Activated CD4-positive, alpha-beta T cell treated with anti-CD3 and anti-CD28 coated beads, Interleukin-2, amount 10 ng/mL, durations not matched to agents 24 days and 14 days (primary cell): ENCODE measurements at places on chromosomes 13 and 19.

GRCh38 chr13:110126391-110126961 is 180.5 kb downstream of the COL4A1 start:
- no peaks in the 10 kb centered on the region for H3K4me1 ChIP-seq
- H3K27ac ChIP-seq, result no peak overlapping the region
- no peaks in the 10 kb centered on the region for H3K36me3 ChIP-seq
- no peak for DNase-seq
- H3K4me3 ChIP-seq, result no peak overlapping the region

GRCh38 chr13:60584976-60585375 is 188.0 kb downstream of the TDRD3 start:
- no peak overlapping the region for H3K27ac ChIP-seq
- H3K4me1 ChIP-seq, result peaks cover 6% of the 10 kb centered on the region
- DNase-seq, result no peak
- no peaks in the 10 kb centered on the region for H3K36me3 ChIP-seq
- H3K4me3 ChIP-seq, result no peak overlapping the region

DNA sequence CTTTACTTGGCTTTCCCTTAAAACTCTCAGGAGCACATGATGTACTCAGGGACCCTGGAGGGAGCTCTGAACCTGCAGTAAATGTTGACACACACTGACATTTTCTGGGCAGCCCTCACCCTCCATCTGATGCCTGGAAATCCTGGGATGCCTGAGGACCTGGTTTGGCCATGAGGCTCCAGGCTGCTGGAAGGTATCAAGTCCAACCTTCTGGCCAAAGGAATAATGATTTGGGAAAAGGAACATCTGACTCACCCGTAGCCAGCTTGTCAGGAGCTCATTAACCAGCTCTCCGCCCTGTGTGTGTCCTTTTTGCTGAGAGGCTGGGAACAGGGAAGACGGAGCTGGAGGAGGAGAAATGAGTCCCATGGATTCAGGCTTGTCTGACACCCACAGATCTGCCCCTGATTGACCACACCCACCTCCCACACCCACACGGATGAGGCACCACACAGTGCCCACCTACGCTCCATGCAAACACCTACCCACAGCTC is 10.3 kb downstream of the ZNF558 start:
- H3K4me1 ChIP-seq, result peaks cover 2% of the 10 kb centered on the region
- peaks cover 87% of the 10 kb centered on the region for H3K36me3 ChIP-seq
- no peak overlapping the region for H3K4me3 ChIP-seq
- no peaks in the 10 kb centered on the region for H3K27me3 ChIP-seq
- no peak for DNase-seq
- no peak overlapping the region for H3K27ac ChIP-seq

- H3K27ac ChIP-seq, result no peak overlapping the region
- DNase-seq, result no peak
- H3K4me1 ChIP-seq, result no peaks in the 10 kb centered on the region
- no peaks in the 10 kb centered on the region for H3K36me3 ChIP-seq
Measured at GRCh38 chr19:29098863-29099481, 114.0 kb downstream of the UQCRFS1 start.

DNA sequence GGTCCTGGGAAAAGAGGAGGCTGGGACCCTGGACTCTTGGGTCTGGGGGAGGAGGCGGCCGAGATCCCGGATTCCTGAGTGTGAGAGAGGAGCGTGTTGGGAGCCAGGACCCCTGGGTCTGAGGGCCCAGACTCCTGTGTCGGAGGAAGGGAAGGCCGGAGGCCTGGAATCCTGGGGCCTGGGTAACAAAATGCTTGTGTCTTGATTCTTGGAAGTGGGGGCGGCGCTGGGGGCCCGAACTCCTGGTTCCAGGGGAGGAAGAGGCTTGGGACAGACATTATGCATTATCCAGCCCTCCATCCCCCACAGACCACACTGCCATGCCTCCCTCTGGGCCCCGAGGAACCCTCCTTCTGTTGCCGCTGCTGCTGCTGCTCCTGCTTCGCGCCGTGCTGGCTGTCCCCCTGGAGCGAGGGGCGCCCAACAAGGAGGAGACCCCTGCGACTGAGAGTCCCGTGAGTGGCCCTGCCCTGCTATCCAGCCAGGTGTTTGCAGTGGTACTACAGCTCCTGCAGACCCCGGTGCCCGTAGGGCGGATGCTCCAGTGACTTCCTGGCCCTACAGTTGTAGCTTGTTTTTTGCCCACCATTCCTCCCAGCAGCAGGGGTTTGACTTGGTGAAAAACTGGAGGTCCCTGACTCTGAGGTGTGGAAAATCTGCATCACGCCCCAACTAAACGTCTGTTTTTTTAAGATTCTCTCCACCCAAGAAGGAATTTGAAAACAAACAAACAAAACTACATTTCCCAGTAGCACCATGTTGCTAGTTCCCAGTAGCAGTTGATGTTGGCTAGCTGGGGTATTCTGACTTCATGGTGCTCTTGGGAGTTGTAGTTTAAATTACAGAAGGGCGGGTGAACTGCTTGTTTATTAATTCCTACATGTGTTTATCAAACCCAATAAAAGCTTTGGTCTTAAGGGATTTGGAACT is 630 bp downstream of the NUCB1 start:
- peak overlapping the region; percentile 95 for H3K27ac ChIP-seq
- H3K4me1 ChIP-seq, result peaks cover 28% of the 10 kb centered on the region
- H3K4me3 ChIP-seq, result peak overlapping the region; percentile 98
- peak; percentile 80 for DNase-seq
- H3K27me3 ChIP-seq, result no peaks in the 10 kb centered on the region

GRCh38 chr19:38374332-38375097 is at the start of gene PSMD8:
PSMD8 (plus strand) TSS chr19:38374571; CDS start chr19:38374602, 31 bp downstream.
- peaks cover under 1% of the 10 kb centered on the region for H3K27me3 ChIP-seq
- peaks cover 28% of the 10 kb centered on the region for H3K36me3 ChIP-seq
- H3K4me3 ChIP-seq, result peak within 1 kb of the TSS; percentile 100
- H3K27ac ChIP-seq, result peak within 1 kb of the TSS; percentile 98

GRCh38 chr13:33227927-33228647 is 57.5 kb downstream of the STARD13 start:
- H3K4me1 ChIP-seq, result peaks cover 8% of the 10 kb centered on the region
- DNase-seq, result no peak
- no peak overlapping the region for H3K27ac ChIP-seq
- H3K4me3 ChIP-seq, result no peak overlapping the region

GRCh38 chr19:52533901-52534300 is 6.4 kb downstream of the ZNF808 start:
- H3K4me3 ChIP-seq, result no peak overlapping the region
- no peak overlapping the region for H3K27ac ChIP-seq
- peaks cover 66% of the 10 kb centered on the region for H3K36me3 ChIP-seq
- no peak for DNase-seq
- peaks cover 22% of the 10 kb centered on the region for H3K4me1 ChIP-seq
- H3K27me3 ChIP-seq, result no peaks in the 10 kb centered on the region

- H3K27me3 ChIP-seq, result no peaks in the 10 kb centered on the region
- no peaks in the 10 kb centered on the region for H3K36me3 ChIP-seq
- H3K4me3 ChIP-seq, result no peak overlapping the region
- no peak for DNase-seq
- no peak overlapping the region for H3K27ac ChIP-seq
Measured at GRCh38 chr13:107847406-107847805, 367.9 kb downstream of the LIG4 start.

DNA sequence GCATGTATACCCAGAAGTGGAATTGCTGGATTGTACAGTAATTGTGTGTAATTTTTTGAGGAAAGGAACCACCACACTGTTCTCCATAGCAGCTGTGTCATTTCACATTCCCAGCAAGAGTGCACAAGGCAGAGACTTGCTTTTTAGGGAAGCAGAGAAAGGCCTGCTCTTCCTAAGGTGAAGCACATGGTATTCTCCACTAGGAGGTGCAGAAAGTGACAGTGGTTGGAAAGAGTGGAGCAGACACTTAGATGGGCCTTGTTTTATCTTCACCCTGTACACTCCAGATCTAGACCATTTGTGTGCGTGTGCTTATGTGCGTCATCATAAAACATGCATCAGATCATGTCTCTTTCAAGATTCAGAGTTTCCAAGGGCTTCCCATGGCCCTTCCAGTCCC is 35.0 kb downstream of the FAM124A start:
- no peaks in the 10 kb centered on the region for H3K27me3 ChIP-seq
- no peak for DNase-seq
- H3K4me3 ChIP-seq, result no peak overlapping the region
- no peak overlapping the region for H3K27ac ChIP-seq
- H3K4me1 ChIP-seq, result no peaks in the 10 kb centered on the region
- no peaks in the 10 kb centered on the region for H3K36me3 ChIP-seq

DNA sequence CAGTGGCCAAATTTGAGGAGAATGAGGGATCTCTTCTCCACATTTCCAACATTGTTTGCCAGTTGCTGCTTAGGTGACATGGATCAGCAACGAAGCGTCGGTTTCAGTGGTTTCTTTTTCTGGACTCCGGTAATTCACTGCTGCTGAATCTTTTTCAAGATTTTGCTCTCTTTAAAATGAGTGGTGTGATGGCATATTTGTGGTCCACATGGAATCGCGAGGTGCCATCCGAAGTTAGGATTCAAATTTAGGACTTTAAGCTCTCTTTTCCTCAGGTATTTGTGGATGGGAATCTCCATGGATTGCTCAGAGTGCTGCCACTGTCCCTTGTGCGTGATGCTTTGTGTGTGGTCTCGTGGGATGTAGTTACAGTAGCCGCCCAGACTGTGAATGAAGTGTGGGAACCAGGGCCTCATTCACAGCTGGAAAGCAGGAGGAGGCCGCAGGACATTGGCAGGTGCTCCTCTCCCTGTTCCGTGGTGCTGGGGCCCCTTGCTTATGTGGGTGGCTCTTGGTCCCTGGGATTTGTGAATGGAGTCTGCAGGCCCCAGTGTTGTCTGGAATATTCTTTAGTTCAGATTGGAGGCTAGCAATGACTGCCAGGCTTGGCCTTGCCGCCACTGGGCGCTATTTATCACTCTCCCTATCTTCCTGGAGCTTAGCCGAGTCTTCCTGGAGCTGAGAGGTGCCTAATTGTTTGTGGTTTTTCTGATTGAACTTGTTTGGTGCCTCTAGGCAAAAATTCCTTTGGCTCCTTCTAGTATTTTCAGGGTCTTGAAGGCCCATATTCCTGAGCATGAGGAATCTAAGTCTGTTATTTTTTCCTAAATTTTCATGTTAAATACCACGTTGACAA is 1.5 kb downstream of the ILF3 start:
- peaks cover 46% of the 10 kb centered on the region for H3K36me3 ChIP-seq
- peaks cover 2% of the 10 kb centered on the region for H3K27me3 ChIP-seq
- H3K4me1 ChIP-seq, result peaks cover 38% of the 10 kb centered on the region
- DNase-seq, result peak; percentile 67
- peak overlapping the region; percentile 99 for H3K4me3 ChIP-seq

- peak; percentile 55 for DNase-seq
- H3K4me3 ChIP-seq, result no peak overlapping the region
Measured at GRCh38 chr13:106083620-106084350, 451.7 kb downstream of the EFNB2 start.

GRCh38 chr13:98822225-98822606 is 69.7 kb upstream of the SLC15A1 start:
- no peak overlapping the region for H3K4me3 ChIP-seq
- no peaks in the 10 kb centered on the region for H3K27me3 ChIP-seq
- peaks cover 13% of the 10 kb centered on the region for H3K4me1 ChIP-seq
- DNase-seq, result no peak
- H3K27ac ChIP-seq, result no peak overlapping the region
- H3K36me3 ChIP-seq, result peaks cover 35% of the 10 kb centered on the region

- no peaks in the 10 kb centered on the region for H3K27me3 ChIP-seq
- peaks cover 7% of the 10 kb centered on the region for H3K36me3 ChIP-seq
- H3K4me1 ChIP-seq, result peaks cover 1% of the 10 kb centered on the region
- no peak overlapping the region for H3K4me3 ChIP-seq
Measured at GRCh38 chr13:21526707-21527540, 67.8 kb upstream of the ZDHHC20 start.

- peaks cover 1% of the 10 kb centered on the region for H3K27me3 ChIP-seq
- no peak overlapping the region for H3K4me3 ChIP-seq
- no peak for DNase-seq
- no peaks in the 10 kb centered on the region for H3K4me1 ChIP-seq
Measured at GRCh38 chr19:7722231-7722651, 9.7 kb downstream of the CLEC4G start.

GRCh38 chr13:36143738-36144137 is 12.6 kb upstream of the DCLK1 start:
- H3K4me3 ChIP-seq, result no peak overlapping the region
- H3K4me1 ChIP-seq, result no peaks in the 10 kb centered on the region
- H3K27me3 ChIP-seq, result no peaks in the 10 kb centered on the region
- DNase-seq, result no peak

- H3K4me1 ChIP-seq, result no peaks in the 10 kb centered on the region
- H3K4me3 ChIP-seq, result no peak overlapping the region
- no peaks in the 10 kb centered on the region for H3K27me3 ChIP-seq
- no peaks in the 10 kb centered on the region for H3K36me3 ChIP-seq
- DNase-seq, result no peak
- no peak overlapping the region for H3K27ac ChIP-seq
Measured at GRCh38 chr13:84211048-84211447, 328.8 kb upstream of the SLITRK1 start.

DNA sequence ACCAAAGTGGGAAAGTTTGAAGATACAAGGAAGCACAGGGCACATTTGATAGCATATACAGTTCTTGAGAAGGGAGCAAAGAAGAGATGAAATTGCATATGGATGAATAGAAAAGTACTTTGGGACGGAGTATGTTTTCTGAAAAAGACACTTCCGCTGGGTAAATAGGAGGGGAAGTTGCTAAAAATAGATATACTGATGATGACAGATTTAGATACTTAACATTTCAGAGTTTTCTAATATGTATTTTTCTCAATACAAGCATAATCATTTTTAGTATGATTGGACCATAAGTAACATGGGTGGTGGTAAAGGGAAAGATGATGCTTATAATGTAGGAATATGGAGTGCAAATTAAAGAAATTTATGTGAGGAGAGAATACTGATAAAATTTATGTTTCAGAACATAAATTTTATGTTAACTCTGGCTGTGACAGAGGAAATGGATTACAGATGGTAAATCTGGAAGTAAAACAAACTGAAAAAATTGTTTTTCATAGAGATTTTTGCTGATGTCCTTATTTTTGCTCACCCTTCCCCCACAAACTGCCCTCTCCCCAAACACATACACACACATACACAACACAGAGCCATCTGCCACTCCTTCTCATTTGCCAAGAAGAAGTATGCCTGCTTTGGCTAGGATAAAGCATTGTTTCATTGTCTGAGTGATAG is 583.9 kb upstream of the MIR17HG start:
- no peaks in the 10 kb centered on the region for H3K36me3 ChIP-seq
- no peaks in the 10 kb centered on the region for H3K4me1 ChIP-seq

DNA sequence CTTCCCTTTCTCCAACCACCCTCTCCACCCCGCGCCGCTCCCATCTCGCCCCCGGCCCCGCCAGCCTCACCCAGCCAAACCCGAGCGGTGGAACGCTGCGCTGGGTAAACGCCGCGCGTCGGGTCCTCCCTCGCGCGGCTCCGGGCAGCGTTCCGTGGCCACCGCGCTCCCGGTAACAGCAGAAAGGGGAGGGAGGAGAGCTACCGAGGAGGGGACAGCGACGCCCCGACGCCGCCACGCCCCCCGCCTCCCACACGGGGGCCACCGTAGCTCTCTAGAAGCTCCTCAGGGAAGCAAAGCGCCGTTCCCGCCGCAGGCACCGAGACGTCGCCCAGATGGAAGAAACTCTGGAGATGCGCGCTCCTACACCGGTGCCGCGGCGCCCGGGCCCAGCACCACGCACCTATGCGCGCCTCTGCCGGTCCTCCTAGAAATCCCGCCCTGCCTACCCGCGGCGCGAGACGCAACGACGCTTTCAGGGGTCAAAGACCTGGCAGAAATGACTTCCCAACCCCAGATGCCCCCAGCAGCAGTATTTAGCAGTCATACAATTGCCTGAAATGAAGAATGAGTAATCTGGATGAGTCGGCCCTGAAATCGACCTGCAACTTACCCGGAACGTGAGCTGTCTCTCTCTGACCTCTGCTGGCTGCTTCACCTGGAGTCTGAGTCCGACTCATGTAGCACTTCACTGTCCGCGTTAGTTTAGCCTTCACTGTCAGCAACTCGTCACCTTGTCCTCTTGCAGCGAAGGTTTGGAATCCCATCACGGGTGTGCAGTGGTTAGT is at the start of gene RUBCNL:
Gene RUBCNL, minus strand, starts transcription at position 189 of the 788 bp plus-strand sequence. CDS start 14,777 bp downstream, outside the sequence.
- H3K4me1 ChIP-seq, result peaks cover 26% of the 10 kb centered on the region
- H3K36me3 ChIP-seq, result no peaks in the 10 kb centered on the region
- H3K4me3 ChIP-seq, result peak within 1 kb of the TSS; percentile 91
- peaks cover 33% of the 10 kb centered on the region for H3K27me3 ChIP-seq
